ENCODE measurements at places on chromosomes 5 and 9.
A peak's percentile ranks its signal among the peaks of the same experiment; 100 is the strongest.

GRCh38 chr9:34684145-34684544 lies 6.9 kb downstream of the CCL19 start:
- DNase-seq = no peak

GRCh38 chr5:89015409-89015808 lies 132.4 kb upstream of the MEF2C start:
- no peak for DNase-seq

DNA sequence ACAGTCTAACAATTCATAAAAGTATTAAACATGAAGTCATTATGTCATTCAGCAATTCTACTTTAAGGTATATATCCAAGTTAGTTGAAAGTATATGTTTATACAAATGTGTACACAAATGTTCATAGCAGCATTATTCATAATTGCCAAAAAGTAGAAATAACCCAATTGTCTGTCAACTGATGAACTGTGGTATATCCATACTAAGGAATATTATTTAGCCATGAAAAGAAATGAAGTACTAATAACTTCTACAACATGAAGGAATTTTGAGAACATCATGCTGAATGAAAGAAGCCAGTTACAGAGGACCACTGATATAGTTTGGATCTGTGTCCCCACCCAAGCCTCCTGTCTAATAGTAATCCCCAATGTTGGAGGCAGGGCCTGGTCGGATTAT lies 224.3 kb downstream of the SPATA31D1 start:
- DNase-seq = no peak

- DNase-seq = no peak
Observed at GRCh38 chr9:18260521-18260920, 213.4 kb upstream of the ADAMTSL1 start.

DNA sequence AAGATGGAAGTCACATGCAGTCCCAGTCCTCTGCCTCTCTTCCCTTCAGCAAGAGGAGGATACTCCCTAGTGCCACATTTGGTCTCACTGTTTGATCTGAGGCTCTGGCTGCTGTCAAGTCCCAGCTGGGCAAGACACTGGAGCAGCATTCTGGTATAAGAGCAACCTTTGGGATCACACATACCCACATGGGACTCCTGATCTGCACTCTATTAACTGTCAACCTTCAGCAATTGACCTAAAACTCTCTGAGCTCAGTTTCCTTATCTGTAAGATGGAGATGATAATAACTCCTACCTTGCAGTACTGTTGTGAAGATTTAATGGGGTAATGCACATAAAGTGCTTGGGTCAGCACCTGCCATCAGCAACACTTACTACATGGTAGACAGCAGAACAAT lies 437.9 kb downstream of the PIK3R1 start:
- no peak for DNase-seq

DNA sequence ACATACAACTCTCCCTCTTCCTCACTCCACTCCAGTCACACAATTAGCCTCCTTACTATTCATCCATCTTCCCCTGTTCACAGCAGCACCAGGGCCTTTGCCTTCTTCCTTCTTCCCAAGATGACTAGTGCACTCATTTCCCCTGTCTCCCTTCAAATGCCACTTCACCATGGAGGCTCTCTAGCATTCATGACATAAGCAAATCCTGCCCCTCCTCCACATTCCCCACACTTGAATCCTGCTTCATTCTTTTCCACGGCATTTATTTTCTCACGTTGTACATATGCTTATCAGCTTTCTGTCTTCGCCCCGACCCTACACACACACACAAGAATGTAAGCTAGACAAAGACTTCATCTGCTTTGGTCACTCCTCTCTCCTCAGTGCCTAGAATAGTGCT lies 133.3 kb downstream of the CDK5RAP2 start:
- DNase-seq = no peak

DNA sequence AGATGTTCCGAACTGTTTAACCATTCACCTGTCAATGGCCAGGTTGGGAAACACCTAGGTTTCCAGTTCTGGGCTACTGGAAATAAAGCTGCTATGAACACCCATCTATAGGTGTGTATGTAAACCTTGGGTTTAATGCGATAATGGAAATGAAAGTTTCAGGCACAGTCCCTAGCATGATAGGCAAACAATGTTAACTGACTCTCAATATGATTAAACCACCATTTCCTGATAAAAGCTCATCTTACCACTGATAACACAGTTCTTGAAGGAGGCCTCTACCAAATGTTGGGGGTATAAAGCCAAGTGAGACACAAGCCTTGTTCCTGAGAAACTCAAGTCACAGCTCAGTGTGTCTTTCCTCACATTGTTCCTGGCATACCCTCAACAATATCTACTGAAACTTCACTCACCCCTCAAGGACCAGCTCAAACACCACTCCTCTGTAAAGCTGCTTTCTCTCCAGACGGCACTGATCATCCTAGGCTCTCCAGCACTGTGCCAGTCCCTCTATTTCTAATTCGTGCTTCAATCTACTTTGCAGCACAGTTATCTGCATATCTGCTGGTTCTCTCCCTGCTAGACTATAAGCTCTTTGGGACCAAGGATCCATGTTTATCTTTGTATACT lies 15.8 kb downstream of the RAB14 start:
- no peak for DNase-seq

GRCh38 chr5:51172903-51173626 lies 210.2 kb upstream of the ISL1 start:
- DNase-seq = no peak

DNA sequence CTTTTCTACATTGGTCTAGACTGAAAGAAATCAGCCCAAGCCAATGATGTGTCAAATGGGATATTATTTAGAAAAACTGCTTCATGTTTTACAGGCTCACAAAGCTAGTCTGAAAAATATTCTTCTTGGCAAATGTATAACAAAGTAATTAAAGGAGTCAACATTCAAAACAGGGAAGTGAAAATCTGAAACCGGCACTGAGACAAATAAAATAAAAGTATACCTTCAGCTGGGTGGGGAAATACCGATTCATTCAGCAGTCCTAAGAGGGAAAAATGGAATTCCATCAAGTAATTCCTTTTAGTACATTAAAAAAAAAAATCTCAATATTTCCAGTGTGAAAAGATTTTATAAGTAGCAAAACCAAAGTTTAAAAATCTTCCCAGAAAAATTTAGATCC lies 259.6 kb upstream of the SLC24A2 start:
- DNase-seq = no peak

DNA sequence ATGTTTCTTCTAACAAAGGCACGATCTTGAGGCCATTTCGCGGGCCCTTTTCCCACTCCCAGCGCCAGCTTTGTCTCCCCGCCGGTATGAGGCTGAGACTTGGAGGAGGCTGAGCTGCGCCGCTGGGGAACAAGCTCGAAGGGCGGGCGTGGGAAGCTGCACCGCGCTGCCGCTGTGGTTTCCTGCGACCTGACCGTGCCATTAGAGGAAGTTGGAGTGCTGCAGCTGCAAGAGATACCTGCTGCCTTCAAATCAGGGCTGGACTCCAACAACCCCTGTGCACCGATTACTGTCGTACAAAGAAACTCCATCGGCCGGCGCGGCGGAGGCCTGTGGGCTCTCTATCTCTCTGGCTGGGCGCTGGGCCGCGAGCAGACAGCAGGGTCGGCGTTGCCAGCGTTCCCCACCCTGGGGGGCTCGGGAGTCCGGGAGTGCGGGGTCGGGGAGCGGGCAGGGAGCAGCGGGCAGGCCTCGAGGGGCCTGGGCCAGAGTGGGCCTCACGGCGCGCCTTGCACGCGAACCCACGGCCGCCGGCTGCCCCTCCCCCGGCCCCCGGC lies 1.3 kb upstream of the ERBIN start:
- DNase-seq = peak; percentile 78

GRCh38 chr5:38926121-38926520 lies 80.3 kb downstream of the OSMR start:
- no peak for DNase-seq

DNA sequence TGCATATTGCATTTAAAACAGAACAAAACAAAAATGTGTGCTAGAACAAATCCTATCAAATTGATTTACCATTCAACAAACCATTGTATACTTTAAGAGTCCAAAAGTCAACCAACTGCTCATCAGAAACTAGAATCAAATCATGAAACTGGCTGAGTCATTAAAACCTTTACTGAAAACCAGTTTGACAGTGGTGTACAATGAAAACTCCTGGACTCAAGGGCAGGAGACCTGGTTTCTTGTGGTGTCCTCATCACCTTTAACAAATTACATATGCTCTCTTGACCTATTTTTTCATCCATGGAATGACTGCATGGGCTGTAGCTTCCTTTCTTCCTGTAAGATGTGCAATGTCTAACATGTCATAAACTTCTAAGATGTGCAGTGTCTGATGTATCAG lies 315.3 kb upstream of the SLC30A5 start:
- no peak for DNase-seq

DNA sequence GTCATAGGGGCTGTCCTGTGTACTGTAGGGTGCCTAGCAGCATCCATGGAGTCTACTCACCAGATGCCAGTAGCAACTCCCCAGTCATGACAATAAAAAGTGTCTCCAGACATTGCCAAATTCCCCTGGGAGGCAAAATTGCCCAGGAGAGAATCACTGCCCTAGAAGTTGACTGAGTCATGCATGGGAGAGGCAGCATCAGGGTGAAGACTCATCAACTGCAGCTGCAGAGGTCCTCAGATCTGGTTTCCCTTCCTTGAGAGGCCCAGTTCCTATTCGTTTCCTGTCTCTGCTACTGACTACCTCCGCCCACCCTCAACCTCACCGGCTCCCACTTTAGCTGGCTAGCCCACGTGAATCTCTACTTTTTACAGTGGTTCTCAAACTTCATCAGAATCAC lies 88.6 kb upstream of the AGXT2 start:
- DNase-seq = no peak

DNA sequence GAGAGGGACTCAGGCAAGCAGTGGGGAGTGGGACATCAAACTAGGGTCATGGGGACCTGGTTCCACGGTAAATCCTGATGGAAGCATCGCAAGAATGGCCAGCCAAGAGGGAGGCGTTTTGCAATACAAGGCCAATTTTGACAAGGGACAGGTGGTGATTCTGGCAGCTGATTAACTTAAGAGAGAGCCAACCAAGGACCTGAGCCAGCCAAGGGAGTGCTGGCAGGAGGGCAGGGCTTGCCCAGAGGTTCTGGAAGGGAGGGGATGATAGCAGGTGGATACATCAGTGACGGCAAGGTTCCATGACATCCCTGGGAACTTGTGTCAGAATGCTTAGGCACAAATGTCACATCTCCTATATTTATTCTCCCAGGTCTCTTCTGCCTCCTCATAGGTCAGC lies 32.8 kb upstream of the PUM3 start:
- no peak for DNase-seq

DNA sequence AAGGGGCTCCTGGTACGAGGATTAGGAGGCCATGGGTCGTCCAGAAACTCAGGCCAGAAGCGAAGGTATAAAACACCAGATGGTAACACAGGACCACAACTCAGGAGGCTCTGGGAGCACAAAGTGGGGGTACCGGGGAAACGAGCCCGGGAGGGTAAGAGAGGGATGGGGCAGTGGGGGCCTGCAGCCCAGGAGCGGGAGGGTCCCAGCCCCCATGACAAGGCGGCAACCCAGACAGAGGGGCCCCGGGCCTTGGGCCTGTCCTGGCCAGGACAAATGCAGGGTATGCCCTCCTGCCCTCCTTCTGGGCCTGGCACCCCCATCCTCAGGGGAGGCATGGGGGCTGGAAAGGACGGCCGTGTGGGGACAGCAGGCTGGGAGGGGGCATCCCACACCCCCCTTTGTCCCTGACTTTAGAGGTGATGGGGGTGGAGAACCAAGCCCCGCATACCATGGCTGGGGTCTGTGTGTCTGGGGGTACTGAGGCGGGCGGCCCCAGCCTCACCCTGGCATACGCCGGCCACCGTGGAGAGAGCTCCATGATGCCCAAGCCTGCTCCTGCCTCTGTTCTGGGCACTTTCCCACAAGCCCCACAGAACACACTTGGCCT lies 47.0 kb upstream of the EXOC3 start:
- DNase-seq = no peak

DNA sequence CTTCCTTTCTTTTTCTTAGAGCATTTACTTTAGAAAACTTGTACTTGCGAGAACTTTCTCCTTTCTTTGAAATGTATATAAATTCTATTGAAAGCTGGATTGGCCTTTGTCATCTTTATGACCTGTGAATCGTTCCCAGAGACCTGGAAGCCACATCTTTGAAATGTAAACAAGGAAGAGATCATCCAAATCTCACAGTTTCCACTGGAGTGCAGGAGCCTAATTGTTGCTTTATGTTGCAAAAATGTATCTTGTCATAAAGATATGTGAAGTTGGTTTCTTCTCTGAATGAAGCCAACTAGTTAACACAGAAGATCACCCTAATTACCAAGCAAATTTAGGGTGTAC lies 1101.8 kb downstream of the TAF11L14 start:
- DNase-seq = no peak

GRCh38 chr9:2741441-2742158 lies 24.3 kb downstream of the KCNV2 start:
- DNase-seq = no peak

DNA sequence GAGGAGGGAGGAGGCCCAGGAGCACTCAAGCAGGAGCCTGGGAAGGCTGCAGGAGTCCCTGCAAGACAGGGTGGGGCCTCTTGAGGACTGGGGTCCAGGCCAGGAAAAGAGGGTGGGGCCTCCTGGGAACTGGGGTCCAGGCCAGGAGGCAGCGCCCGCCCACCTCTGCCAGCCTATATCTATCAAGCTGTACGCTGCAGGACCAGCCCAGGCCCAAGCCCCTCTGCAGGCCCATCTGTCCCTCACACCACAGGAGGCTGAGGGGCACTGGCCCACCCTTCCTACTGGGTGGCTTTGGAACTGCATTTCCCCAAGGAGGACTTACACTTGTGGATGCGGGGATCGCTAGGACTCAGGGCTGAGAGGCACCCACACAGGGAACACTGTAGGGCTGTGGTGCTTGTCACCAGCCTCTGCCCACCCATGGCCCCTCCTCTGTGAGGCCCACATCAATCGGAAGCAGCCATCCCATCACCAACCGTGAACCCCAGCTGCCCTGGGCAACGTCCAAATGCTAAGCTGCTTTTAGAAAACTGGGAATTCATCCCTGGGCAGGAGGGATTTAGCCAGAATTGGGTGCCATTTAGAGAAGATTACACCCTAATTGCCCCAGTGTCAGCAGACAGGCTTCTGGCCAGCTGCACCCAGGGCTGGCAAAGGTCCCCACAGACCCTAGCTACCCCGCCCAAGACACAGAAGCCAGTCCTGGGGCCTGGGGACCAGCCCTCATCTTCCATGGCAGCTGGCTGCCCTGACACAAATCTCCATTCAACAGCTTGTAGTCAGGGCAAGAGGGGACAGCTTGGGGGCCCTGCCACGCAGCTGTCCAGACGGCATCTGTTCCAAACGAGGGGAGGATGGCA lies 15.3 kb downstream of the BICD2 start:
- DNase-seq = no peak

GRCh38 chr9:75910731-75911130 lies 20.3 kb downstream of the PCSK5 start:
- no peak for DNase-seq

DNA sequence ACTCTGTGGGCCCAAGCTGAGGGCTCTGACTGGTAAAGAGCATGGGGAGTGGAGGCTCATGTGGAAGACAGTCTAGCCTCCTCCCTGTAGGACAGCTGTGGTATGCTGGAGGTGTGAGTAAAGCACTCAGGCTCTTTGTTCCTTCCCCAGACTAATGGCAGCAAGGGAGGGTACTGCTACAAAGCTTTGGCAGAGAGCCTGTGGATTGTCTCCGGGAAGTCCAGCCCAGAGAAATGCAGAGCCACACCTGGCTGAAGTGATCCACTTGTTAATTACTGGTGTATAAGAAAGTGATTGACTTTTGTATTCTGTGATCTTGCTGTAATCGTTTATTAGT lies 161.7 kb downstream of the OXCT1 start:
- no peak for DNase-seq

GRCh38 chr9:38000332-38000731 lies 68.7 kb downstream of the SHB start:
- no peak for DNase-seq

GRCh38 chr5:58810086-58810485 lies 227.2 kb downstream of the RAB3C start:
- no peak for DNase-seq

Data from GM12864 (cell line).